ENCODE measurements at places on chromosomes 1 and 21. TPM values are rescaled to one million over a fixed set of nuclear protein-coding genes. Genes with fewer than 3 reads are reported as not detected.

DNA sequence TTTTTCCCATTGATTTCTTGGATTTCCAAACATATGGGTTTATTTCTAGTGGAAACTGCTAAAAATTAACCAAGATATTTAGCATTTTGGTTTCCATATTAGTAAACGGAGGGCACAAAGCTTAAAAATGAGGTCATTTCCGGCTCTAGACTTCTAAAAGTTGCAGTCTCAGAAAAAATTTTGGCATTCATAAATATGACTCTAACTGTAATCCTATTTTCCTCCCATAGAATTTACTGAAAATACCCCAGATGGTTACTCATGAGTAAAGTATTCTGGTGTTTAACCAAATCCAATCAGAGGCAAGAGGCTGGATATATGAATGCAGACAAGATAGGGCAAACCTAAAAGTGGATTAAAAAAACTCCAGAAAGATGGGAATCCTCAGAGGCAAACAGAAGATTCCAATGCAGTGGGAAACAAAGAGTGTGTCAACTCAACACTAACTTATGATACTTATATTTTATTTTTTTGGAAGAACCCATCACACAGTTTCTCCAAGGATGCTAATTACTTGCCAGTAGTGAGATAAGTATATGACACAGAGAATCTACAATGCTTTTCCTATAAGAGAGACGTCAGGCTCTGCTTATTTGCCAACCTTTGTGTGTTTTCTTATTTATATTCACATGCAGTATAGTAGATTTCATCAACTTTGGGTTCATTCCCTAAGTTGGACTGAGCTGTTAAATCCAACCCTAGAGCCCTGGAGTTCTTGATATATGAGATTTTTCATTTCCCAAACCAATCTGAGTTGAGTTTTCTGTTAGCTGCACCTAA lies 90.1 kb upstream of the BCL10 start:
- H3K4me3 ChIP-seq, result no peak overlapping the region
- no peak for DNase-seq
- no peaks in the 10 kb centered on the region for H3K36me3 ChIP-seq
- no peaks in the 10 kb centered on the region for H3K27me3 ChIP-seq

DNA sequence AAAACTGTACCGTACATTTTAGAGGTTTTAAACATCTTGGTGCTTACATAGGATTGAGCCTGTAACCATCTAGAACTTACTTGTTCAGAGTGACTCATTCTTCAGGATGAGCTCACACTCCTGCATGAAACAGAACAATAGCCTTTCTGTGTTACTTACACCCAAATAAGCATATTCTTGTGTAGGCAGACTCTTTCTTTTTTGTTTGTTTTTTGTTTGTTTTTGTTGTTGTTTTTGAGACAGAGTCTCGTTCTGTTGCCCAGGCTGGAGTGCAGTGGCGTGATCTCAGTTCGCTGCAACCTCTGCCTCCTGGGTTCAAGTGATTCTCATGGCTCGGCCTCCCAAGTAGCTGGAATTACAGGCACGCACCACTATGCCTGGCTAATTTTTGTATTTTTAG lies 3.8 kb upstream of the CA6 start:
- no peaks in the 10 kb centered on the region for H3K4me1 ChIP-seq
- DNase-seq, result no peak
- no peaks in the 10 kb centered on the region for H3K36me3 ChIP-seq
- H3K4me3 ChIP-seq, result no peak overlapping the region
- no peak overlapping the region for H3K27ac ChIP-seq

DNA sequence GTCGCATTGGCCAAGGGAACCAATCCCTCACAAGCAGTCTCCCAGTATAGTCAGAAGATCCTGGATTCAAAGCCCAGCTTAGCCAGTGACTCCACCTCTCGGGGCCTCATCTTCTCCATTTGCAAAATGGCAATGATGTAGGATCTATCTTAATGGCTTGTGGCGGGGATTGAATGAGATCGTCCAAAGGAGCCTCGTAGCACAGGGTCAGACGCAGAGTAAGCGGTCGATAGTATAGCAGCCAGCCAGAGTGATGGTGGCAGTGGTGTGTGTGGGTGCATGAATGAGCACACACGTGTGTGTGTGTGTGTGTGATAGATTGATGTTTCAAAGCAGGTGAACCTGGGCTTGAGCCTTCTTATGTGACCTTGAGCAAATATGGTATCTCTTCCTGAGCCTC lies 79.8 kb upstream of the WNT4 start:
- no peak overlapping the region for H3K4me3 ChIP-seq
- H3K27ac ChIP-seq, result no peak overlapping the region
- no peaks in the 10 kb centered on the region for H3K36me3 ChIP-seq

DNA sequence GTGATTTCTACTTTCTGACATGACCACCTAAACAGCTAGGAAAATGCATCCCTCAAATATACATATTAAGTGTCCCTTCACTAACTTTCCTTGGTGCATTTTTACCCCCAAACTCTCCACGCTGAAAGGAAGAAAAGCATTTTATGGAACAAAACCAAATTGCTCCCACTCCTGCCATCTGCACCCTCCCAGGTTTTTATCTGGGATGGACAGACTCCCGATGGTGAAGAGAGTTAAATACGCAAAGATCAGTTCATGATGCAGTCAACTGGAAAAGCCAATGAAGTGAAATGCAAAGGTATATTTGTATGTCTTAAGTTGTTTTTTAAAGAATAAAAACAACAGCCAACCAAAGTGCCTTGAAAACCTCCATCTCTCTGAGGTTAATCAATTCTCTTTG lies 2.7 kb downstream of the DSTYK start:
- no peak overlapping the region for H3K27ac ChIP-seq
- H3K4me1 ChIP-seq, result peaks cover 8% of the 10 kb centered on the region
- H3K27me3 ChIP-seq, result no peaks in the 10 kb centered on the region

- H3K27me3 ChIP-seq, result no peaks in the 10 kb centered on the region
- no peak overlapping the region for H3K27ac ChIP-seq
- no peaks in the 10 kb centered on the region for H3K4me1 ChIP-seq
- H3K4me3 ChIP-seq, result no peak overlapping the region
These were observed 1146.1 kb downstream of the KCNT2 start for GRCh38 chr1:195462152-195462551.

TBX15 gene
- total RNA-seq, result 0.56 TPM

ZCCHC17 gene
- 16.6 TPM for total RNA-seq

- H3K27me3 ChIP-seq, result peaks cover 16% of the 10 kb centered on the region
- no peaks in the 10 kb centered on the region for H3K4me1 ChIP-seq
- no peak overlapping the region for H3K4me3 ChIP-seq
- H3K27ac ChIP-seq, result no peak overlapping the region
- no peak for DNase-seq
- H3K36me3 ChIP-seq, result no peaks in the 10 kb centered on the region
These were observed 126.5 kb downstream of the SYF2 start for GRCh38 chr1:25105836-25106235.

DNA sequence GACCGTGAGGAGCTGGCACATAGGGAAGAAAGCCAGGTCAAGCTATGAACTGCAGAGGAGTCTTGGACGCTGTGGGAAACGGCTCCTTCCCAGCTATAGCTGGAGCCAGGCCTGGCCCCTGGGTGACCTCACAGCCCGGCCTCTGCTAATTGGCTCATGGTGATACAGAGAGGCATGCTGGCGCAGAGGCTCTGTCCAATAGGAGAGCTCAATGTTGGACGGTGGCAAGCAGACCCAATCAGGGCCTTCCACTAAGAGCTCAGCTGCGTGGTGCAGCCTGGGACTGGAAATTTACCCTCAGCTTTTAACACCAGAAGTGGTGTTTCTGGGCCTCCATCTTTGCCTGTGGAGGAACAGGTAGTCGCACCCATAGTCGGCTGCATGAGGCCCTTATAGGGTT lies 64.4 kb upstream of the GRHL3 start:
- DNase-seq, result no peak
- H3K36me3 ChIP-seq, result no peaks in the 10 kb centered on the region
- H3K27me3 ChIP-seq, result no peaks in the 10 kb centered on the region

DNA sequence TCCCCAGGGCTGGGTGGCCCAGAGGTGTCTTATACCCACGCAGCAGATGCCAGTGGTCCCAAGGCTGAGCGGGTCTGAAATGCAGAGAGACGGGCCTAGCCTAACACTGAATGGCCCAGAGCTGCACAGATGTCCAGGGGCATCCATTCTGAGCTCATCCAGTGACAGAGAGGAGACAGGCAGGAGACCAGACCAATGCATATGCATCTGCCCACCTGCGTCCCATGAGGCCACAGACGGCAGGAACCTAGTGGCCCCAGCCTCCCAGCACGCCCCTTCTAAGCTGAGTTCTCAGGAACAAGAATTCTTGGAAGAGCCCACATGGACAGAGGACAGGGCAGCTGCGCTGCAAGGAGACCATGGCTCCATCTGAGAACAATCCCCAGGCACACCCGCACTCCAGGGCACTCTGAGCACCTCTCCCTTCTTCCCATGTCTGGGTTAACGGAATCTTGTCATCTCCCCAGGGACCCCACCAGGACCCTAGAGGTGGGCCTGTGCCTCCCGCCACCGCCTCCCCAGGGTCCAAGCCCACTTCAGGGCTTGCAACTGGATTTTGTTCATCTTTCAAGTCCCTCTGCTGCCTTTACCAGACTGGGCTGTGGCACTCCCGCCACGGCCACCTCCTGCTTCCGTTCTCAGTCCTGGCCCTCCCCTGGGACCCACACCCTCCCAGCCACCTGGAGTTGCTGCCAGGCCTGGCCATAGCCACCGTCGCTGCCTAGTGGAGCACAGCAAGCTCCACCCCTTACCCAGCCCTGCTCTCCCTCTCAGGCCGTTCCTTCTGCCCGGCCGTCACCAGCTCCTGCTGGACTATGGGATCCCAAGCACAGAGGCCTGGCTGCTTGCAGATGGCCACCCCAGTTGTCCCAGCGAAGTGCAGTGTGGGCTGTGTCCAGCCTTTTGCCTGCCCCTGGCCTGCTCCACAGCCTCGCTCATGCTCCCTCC lies 3.3 kb downstream of the WNT3A start:
- H3K27ac ChIP-seq, result no peak overlapping the region
- no peak overlapping the region for H3K4me3 ChIP-seq
- peaks cover 70% of the 10 kb centered on the region for H3K27me3 ChIP-seq
- no peaks in the 10 kb centered on the region for H3K4me1 ChIP-seq
- no peaks in the 10 kb centered on the region for H3K36me3 ChIP-seq

- H3K27me3 ChIP-seq, result no peaks in the 10 kb centered on the region
- DNase-seq, result no peak
- H3K27ac ChIP-seq, result no peak overlapping the region
- no peak overlapping the region for H3K4me3 ChIP-seq
These were observed 78.5 kb upstream of the DPYD start for GRCh38 chr1:97999320-97999719.

- H3K27ac ChIP-seq, result no peak overlapping the region
- no peak for DNase-seq
- H3K27me3 ChIP-seq, result no peaks in the 10 kb centered on the region
- no peak overlapping the region for H3K4me3 ChIP-seq
- no peaks in the 10 kb centered on the region for H3K36me3 ChIP-seq
These were observed 642.3 kb upstream of the TMPRSS15 start for GRCh38 chr21:19045876-19046275.

DNA sequence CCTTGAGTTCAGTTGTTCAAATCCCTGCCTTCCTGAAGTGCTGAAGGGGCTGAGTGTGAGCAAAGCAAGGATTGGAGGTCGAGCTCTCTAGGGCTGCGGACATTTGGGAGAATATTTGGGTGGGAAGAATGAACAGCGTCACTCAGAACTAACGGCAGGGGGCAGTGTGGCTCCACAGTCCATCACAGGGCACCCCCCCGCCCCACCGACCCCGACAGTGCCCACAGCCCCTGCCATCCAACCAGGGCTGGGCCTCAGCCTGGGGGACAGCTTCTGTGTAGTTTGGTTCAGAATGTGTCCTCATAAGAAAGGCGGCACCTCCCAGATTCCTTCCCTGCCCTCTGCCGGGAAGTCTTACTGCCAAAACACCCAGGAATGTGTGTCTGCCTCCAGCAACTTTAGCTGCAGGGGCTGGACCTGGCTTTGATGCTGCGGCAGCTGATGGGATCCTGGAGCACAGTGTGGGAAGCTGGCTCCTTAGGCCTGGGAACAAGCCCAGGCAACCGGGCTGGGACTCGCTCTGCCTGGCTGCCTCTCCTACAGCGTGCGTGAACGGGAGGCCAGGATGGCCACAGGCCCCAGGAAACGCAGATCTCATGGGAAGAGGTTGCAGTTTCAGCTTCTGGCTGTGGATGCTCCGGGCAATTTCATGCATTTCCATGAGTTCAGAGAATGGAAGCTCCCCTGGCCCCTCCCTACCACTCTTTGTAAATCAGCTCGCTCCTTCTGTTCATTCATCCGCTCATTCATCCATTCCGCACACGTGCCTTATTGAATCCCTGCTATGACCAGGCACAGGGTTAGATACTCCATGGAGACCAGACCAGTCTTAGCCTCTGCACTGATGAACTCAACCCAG lies 104.9 kb upstream of the TMPRSS2 start:
- no peaks in the 10 kb centered on the region for H3K4me1 ChIP-seq
- H3K36me3 ChIP-seq, result no peaks in the 10 kb centered on the region
- H3K4me3 ChIP-seq, result no peak overlapping the region
- no peak overlapping the region for H3K27ac ChIP-seq

DNA sequence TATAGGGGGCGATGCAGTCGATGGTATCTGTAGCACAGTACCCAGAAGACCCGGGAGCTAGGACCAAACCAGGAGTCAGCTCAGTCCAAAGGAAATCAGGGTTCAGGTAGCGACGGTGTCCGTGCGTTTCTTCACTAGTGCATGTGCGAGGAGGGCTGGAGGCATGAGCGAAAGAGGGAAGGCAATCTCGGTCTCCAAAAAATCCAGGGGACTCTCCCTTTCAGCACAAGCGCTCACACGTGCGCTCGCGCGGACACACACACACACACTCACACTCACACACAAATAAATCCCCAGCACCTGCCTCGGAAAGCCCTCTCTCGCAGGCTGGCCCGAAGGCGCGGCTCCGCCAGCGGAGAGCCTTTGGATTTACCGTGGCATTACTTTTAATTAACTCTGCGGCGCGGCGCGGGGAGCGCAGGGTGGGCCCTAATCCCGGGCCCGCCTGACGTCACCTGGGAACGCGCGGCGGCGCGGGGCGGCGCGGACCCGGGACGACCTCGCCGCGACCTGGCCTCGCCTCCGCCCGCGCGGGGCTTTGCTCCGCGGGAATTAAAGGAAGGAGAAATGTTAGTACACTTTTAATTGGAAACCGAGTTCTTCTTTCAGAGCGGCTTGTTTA lies 121.2 kb downstream of the LMX1A start:
- no peaks in the 10 kb centered on the region for H3K4me1 ChIP-seq
- no peak for DNase-seq
- H3K4me3 ChIP-seq, result peak overlapping the region; percentile 47
- peaks cover 60% of the 10 kb centered on the region for H3K27me3 ChIP-seq
- H3K36me3 ChIP-seq, result no peaks in the 10 kb centered on the region
